ENCODE measurements at places on chromosomes 11 and 22.

DNA sequence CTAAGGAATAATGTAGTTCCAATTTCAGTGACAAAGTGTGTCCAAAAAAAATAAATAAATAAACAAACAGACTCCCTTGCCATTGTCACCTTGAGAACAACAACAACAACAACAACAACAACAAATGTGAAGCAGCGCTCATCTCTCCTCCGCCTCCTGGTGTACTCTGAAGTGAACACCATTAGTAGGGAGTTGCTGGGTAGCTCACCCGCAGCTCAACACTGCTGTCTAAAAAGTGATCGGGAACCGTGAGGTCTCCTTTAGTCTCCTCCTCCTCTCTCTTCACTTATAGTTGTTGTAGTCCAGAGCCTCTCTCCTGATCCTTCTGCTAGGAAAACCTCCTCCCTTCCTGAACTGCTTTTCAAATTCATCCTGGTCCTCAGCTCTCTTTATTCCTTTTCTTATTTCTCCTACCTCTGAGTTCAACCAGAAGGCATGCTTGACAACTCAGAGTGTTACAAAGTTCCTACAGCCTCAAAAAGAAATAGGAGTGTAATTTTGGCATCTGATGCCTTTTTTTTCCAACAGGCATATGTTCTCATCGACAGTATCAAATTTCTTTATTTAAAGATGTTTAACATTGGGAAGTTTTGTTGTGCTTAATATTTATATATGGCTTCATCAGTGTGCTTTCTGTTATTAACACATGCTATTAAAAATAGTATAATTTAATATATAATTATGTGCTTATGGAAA, 215.1 kb downstream of the PGR start:
- DNase-seq: no peak

DNA sequence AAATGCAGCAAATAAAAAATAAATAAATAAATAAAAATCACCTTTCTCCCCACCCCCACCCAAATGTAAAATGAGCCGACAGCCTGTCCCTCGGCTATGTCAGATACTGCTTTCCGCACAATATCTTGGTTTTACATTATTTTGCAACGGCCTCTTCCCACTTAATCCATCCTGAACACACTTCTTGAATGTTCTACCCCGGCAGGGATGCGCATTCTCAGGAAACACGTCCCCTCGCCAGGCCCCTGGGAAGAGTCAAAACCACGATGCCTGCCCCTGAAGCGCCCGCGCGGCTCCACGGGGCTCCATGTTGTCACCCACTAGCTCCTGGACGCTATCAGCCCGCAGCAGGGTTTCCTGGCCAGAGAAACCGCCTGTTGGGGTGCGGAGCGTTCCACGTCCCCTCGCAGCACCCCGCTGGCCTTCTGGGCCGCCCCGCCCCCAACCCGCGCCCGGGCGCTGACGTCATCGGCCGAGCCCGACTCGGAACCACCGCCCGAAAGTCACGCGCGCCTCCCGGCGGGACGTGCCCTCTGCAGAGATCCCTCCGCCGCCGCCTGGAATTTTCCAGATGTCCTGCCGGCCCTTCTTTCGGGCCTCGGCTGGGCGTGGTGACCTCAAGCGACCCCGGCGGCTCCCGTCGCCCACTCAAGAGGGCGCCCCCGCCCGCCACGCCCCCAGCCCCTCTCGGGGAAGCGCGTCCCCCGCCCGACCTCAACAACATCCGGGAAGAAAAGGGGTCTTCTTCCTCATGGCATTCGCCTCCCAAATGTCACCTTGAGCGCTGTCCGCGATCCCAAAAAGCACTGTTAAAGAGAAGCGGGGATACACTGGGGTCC, 585 bp upstream of the NEAT1 start:
- DNase-seq: peak; percentile 78

- DNase-seq: no peak
Observed at GRCh38 chr11:61142424-61142823, 18.8 kb downstream of the VPS37C start.

GRCh38 chr11:74696500-74696899, 34.7 kb downstream of the CHRDL2 start:
- no peak for DNase-seq

DNA sequence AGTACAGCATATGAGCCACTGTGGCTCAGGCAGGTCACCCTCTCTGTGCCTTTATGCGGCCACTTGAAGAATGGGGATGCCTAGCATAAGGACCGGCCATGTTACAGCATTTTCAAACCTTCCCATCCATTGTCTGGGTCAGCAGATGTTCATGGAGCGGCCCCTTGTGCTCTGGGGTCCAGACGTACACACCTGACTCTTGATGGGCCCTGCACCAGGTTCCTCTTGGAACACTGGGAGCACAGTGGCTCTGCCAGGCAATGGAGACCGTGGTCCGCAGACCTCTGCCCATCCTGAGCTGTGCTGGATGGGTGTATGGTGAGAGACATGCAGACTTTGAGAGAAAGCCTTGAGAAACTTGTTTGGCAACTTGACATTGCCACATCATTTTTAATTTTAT, 9.8 kb downstream of the PRDM11 start:
- no peak for DNase-seq

GRCh38 chr11:112534208-112534607, 273.5 kb upstream of the PLET1 start:
- no peak for DNase-seq

DNA sequence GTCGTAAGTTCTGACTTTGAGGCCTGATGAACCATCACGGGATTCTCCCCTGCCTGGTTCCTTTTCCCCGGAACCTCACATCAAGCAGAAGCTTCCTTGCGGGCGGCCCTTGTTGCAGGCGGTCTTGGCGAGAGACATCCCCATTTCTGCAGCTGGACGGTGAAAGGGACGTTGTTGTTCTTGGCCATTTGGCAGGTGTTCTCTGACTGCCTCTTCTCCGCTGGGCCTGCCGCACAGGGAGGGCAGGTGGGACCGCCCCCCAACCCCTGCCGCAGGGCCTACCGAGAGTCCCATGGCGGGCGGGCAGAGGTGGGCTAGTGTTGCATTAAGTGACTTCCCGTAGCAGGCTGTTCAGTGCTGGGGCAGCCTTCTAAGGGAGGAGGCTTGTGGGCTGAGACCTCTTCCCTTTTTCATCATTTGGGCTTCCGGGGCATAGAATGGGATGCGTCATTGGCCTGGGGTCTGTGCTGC, 26.9 kb upstream of the GRAMD4 start:
- DNase-seq: no peak

- DNase-seq: no peak
Observed at GRCh38 chr11:45142241-45143055, 4.0 kb upstream of the PRDM11 start.

GRCh38 chr11:57815476-57815875, 53.9 kb downstream of the CTNND1 start:
- DNase-seq: no peak

Measured in HEK293T (cell line).